Vagina (tissue), 2 donors: ENCODE measurements at places on chromosomes 4 and X. TPM values are rescaled to one million over a fixed set of nuclear protein-coding genes. Genes with fewer than 3 reads are reported as not detected.

Gene BEX2
- 7.4 TPM for total RNA-seq

Gene FGFR3
- total RNA-seq, result 96.5 TPM

Gene C1QTNF7
- total RNA-seq, result 12.0 TPM

Gene MAGEA12
- not detected for total RNA-seq

Gene EDA2R
- 1.2 TPM for total RNA-seq

Gene GLOD5
- not detected for total RNA-seq

Gene DGKK
- 0.49 TPM for total RNA-seq

Gene SORBS2
- total RNA-seq, result 60.4 TPM

Gene FAM184B
- not detected for total RNA-seq

Gene SLITRK4
- 3.2 TPM for total RNA-seq

GRCh38 chrX:52504551-52504950 lies 8.9 kb downstream of the XAGE1A start:
- H3K36me3 ChIP-seq, result no peaks in the 10 kb centered on the region
- H3K4me3 ChIP-seq, result no peak overlapping the region
- H3K27me3 ChIP-seq, result no peaks in the 10 kb centered on the region
- no peaks in the 10 kb centered on the region for H3K4me1 ChIP-seq
- no peak for DNase-seq
- H3K27ac ChIP-seq, result no peak overlapping the region

- H3K27ac ChIP-seq, result no peak overlapping the region
- H3K36me3 ChIP-seq, result no peaks in the 10 kb centered on the region
- H3K4me1 ChIP-seq, result no peaks in the 10 kb centered on the region
- no peak for DNase-seq
- no peaks in the 10 kb centered on the region for H3K27me3 ChIP-seq
- no peak overlapping the region for H3K4me3 ChIP-seq
Measured at GRCh38 chr4:150683775-150684350, 101.9 kb downstream of the MAB21L2 start.

DNA sequence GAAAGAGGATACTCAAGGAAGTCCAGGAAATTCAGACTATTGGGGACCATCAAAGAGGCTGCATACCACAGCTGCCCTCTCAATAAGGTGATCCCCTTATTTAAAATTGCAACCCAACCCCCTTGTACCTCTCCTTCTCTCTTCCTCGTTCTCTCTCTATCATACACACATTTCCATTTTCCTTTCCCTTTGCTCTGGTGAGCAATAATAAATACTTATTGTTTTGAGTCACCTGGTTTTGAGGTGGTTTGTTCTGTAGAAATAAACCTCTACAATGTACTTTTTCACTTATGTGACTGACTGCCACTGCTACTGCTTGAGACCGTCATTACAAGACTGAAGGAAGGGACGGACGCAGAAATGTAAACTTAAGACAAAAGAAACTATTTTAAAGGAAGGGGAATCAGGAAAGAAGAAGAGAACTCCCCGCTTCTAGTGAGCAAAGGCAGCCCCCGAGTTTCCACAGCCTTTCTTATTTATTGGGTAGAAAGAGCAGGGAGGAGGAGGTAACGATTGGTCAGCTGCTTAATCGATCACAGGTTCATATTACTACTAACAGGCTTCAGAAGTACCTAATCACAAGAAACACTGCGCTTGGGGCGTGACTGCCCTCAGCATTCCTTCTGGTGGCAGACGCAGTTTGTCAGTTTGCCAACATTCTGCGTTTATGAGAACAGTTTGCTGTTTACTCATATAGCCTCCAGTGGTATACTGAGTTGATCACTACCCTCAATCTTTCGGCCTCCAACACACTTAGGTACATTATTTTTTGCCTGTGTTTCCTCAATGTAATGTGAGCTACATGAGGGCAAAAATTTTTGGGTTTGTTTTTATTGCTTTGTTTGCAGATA lies 16.9 kb upstream of the TMEM165 start:
- no peaks in the 10 kb centered on the region for H3K36me3 ChIP-seq
- no peak overlapping the region for H3K27ac ChIP-seq
- H3K4me1 ChIP-seq, result no peaks in the 10 kb centered on the region
- no peaks in the 10 kb centered on the region for H3K27me3 ChIP-seq
- H3K4me3 ChIP-seq, result no peak overlapping the region
- DNase-seq, result no peak

- peaks cover 19% of the 10 kb centered on the region for H3K4me1 ChIP-seq
- H3K4me3 ChIP-seq, result peak within 1 kb of the TSS; percentile 30
- DNase-seq, result no peak
- H3K36me3 ChIP-seq, result no peaks in the 10 kb centered on the region
Measured at GRCh38 chr4:5893004-5893580, at the start of gene CRMP1. Gene CRMP1 (minus strand): TSS chr4:5893086. CDS start chr4:5892969, 117 bp downstream.

GRCh38 chrX:16868920-16869319 lies 1.2 kb downstream of the RBBP7 start:
- peaks cover 36% of the 10 kb centered on the region for H3K4me1 ChIP-seq
- no peaks in the 10 kb centered on the region for H3K36me3 ChIP-seq
- peak overlapping the region; percentile 73 for H3K27ac ChIP-seq
- peak overlapping the region; percentile 50 for H3K4me3 ChIP-seq

DNA sequence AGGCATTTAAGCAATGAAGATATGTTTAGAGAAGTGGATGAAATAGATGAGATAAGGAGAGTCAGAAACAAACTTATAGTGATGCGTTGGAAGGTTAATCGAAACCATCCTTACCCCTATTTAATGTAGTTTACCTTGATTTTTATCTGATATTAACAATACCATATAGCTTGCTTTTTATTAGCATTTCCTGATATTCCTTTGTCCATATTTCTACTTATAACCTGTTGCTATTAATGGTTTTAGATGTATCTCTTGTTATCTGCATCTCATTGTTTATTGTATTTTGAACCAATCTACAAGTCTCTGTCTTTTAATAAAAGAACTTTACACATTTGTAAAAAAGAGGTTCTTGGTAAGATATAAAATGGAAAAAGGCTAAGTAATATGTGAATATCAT lies 1.6 kb downstream of the TCEAL9 start:
- no peaks in the 10 kb centered on the region for H3K27me3 ChIP-seq
- no peak overlapping the region for H3K4me3 ChIP-seq
- no peaks in the 10 kb centered on the region for H3K36me3 ChIP-seq
- no peak for DNase-seq
- H3K4me1 ChIP-seq, result peaks cover 9% of the 10 kb centered on the region
- H3K27ac ChIP-seq, result peak overlapping the region; percentile 93

- no peaks in the 10 kb centered on the region for H3K27me3 ChIP-seq
- peak overlapping the region; percentile 53 for H3K27ac ChIP-seq
- H3K4me1 ChIP-seq, result peaks cover 76% of the 10 kb centered on the region
- DNase-seq, result no peak
- no peaks in the 10 kb centered on the region for H3K36me3 ChIP-seq
Measured at GRCh38 chr4:10091531-10092181, 24.9 kb downstream of the WDR1 start.
